ENCODE measurements at places on chromosomes 1 and 21.

DNA sequence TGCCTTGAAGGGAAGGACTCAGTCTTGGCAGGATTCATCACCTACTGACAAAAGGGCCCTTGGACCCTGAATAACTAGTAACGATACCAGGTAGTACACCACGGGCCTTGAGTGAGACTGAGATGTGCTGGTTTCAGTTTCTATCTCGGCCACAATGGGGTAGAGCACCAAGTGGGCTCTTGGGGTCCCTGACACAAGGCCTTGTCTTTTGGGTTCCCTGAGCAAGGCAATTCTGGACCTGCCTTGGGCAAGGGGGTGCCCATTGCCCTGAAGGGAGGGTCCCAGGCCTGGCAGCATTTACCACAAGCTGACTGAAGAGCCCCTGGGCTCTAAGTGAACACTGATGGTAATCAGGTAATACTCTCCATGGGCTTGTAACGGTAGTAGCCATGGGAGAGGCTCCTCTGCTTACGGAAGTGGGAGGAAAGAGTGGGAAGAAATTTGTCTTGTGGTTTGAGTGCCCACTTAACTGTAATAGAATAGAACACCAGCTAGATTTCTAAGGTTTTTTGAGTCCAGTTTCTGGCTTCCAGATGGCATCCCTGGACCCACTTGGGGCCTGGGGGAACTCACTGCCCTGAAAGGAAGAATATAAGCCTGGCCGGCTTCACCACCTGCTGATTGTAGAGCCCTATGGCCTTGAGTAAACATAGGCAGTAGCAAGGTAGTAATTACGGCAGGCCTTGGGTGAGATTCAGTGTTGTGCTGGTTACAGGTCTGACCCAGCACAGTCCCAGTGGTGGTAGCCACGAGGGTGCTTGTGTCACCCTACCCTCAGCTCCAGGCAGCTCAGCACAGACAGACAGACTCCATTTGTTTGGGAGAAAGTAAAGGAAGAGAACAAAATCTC is 58.5 kb downstream of the WDR4 start:
- DNase-seq = no peak

DNA sequence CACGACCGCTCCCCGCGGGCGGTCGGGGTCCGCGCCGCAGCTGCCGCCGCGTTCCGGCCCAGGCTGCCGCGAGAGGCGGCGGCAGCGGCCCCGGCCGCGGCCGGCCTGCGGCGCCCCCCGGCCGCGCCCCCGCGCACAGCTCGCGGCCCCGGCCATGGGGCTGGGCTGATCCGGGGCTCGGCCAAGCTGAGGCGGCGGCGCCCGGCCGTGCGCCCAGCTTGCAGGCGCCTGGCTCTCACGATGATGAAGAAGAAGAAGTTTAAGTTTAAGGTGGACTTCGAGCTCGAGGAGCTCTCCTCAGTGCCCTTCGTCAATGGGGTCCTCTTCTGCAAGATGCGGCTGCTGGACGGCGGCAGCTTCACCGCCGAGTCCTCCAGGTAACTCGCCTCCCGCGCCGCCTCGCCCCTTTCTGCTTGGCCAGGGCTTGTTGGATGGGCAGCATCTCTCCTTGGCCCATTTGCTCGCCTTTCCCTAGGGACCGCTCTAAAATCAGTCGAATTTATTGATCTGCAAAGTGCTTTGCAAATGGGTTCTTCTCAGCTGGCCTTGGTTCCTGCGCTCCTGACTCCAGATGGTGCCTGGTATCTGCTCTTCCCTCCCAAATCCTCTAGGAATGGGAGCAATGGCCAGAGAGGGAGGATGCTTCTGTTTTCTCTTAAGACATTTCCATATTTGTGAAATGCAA is 431 bp downstream of the EEIG2 start:
- DNase-seq = no peak

- DNase-seq = no peak
Observed at GRCh38 chr1:185956881-185957280, 222.7 kb downstream of the HMCN1 start.

DNA sequence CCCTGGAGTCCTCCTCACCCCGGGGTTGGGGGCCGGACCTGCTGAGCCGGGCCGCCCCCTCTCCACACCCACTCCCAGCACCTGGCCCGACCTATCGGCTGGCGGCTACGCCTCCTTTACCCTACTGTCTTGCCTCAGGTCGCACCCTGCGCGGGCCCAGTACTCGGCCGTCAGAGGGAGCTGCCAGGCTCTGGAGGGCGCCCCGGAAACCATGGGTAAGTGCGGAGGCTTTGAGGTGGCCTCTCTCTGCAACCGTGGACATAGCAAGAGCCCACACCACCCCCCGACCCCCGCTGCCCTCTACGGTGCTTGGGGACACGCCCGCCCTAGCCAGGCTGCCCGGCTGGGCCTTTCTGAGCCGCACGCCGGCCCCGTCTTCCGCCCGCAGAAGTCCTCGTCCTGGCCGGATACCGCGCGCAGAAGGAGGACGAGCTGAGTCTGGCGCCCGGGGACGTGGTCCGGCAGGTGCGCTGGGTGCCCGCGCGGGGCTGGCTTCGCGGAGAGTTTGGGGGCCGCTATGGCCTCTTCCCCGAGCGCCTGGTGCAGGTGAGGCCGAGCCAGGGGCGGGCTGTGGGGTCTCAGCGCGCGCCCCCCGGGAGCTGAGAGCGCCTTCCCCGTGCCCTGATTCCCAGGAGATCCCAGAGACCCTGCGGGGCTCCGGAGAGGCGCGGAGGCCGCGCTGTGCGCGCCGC is at the start of gene SH3D21:
Gene SH3D21 (plus strand): TSS at position 159 of the 692 bp plus-strand sequence. CDS start 53 bp downstream, at position 212.
- DNase-seq = no peak

All from fibroblast of skin of left quadriceps (primary cell).